CD4-positive, alpha-beta T cell (primary cell): ENCODE measurements at places on chromosomes 5 and 9.

DNA sequence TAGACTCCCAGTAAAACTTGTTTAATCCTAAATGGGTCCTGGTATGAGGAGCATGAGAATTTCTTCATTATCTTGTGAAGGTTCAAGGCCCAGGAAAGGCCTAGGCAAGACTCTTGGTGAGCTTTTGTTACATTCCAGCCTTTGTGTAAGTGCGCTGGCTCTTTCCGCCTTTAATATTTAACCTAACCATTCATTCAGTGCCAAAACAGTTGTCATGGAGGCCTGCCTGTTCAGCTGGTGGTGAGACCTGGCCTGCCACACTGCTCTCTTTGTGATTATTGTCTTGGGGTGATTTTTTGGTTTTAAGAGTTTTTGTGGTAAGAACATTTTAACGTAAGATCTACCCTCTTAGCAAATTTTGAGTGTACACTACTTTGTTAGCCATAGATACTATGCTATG is 127.5 kb upstream of the WWC1 start:
- no peak for DNase-seq

GRCh38 chr5:64978546-64978945 is 209.8 kb downstream of the CWC27 start:
- no peak for DNase-seq

- DNase-seq = no peak
Observed at GRCh38 chr5:53233645-53234405, 124.3 kb upstream of the MOCS2 start.

- no peak for DNase-seq
Observed at GRCh38 chr5:120919017-120919416, 454.9 kb downstream of the PRR16 start.

DNA sequence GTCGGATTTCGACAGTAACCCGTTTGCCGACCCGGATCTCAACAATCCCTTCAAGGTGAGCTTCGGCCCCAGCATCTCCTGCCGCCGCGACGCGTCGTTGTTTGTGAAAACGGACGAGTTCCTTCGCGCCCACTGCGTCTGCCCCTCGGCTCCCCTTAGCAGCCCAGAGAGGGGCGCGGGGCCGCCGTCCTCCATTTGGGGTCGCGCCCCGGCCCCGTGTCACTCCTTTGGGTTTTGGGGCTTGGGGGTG is 182 bp downstream of the SCAMP1 start:
- DNase-seq = no peak

- DNase-seq = no peak
Observed at GRCh38 chr9:133032171-133032570, 1.4 kb downstream of the GTF3C5 start.

- DNase-seq = no peak
Observed at GRCh38 chr5:106675687-106676086, 995.0 kb downstream of the EFNA5 start.
